ENCODE measurements at places on chromosomes 4 and X.
A peak's percentile ranks its signal among the peaks of the same experiment; 100 is the strongest.

DNA sequence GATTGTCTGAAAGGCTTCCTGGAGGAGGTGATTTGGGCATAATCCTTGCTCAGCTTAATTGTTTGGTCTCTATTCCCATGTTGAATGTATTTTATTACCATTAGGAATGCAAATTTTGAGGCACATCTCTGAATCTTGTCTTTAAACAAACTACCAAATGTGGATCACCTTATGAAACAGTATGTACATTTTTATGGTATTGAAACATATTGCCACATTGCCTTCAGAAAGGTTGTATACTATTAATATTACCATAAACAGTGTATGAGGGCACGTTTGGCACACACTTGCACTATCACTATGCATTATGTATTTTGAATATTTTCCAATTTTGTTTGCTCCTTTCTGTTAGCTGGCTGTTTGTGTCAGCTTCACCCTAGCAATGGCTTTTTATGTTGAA, 60.0 kb upstream of the ALB start:
- DNase-seq: no peak

GRCh38 chr4:83890816-83891215, 354.9 kb downstream of the GPAT3 start:
- no peak for DNase-seq

GRCh38 chr4:149166876-149167275, 648.8 kb downstream of the IQCM start:
- DNase-seq: no peak

DNA sequence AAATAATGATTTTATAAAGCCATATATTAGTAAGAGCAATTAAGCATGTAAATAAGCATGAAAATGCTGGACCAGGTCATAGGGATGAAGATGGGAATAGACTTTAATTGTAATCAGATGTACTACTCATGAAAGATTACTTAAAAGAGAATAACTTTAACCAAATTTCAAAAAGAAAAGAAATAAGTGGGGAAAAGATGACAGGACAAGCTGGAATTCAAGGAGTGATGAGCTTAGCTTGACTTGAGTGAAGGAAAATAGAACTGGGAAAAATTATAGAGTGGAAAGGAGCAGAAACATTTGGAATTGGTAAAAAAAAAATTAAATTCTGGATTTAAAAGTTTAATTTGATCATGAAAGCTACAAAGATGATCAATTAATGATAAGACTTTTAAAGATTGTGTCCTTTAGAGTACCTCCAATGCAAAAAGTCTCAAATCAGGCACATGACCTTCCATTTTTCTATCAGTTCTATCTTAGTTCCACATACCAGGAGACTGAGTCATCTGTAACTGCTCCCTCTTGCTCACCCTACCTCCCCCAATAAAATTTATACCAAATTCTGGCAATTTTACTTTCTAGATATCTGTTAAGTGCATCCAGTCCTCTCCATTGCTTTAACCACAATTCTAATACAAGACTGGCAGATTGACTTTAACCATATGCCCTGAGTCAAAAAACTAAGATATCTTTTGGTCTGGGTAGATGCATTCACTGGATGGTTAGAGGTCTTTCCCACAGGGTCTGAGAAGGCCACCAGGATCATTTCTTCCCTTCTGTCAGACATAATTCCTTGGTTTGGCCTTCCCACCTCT, 56.4 kb upstream of the SLIT2 start:
- no peak for DNase-seq

- no peak for DNase-seq
These were observed 13.2 kb downstream of the RUFY3 start for GRCh38 chr4:70734971-70735370.

DNA sequence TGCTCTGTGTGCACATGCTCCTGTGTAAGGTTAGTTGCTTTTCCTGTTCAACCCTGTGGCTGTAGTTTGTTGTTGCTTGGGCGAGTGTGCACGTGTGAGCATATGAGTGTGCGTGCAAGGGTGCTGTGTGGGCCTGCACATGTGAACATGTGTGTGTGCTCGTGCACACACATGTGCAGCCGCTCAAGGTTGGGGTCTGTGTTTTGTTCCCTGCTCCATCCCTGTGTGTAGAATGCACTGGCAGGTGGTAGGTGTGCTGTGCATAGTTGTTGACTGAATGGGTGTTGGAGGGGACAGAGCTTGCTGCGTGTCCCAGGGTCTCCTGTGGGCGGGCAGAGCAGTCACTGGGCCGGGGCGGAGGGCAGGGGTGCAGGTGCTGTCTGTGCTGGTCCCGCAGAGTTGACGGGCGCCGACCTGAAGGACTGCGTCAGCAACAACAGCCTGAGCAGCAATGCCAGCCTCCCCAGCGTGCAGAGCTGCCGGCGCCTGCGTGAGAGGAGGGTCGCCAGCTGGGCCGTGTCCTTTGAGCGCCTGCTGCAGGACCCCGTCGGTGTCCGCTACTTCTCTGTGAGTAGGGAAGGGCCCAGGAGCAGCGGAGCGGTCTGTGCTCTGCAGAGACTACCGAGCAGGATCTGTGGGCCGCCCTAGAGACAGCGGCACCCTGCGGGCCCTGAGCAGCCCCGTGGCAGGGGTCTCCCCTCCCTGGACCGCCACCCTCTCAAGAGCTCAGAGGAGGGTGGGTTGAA, 27.9 kb upstream of the HGFAC start:
- DNase-seq: no peak

- DNase-seq: no peak
These were observed 13.5 kb downstream of the PRKX start for GRCh38 chrX:3699821-3700381.

DNA sequence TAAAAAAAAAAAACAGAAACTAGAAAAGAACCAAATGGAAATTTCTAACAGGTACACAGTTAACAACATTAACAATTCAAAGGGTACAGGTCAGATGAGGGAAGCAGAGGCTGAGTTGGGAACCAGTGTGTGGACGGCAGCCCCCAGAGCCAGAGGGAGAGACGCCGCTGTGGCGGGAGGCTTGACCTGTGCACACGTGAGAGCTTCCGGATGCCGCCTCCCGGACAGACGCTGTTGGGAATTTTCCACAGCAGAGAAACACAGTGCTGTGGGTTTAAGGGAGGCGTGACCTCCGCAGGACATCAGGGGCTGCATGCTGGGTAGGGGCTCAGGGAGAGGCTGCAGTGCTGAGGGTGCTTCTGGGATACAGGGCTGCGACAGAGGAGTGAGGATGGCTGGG, 22.2 kb downstream of the TACC3 start:
- no peak for DNase-seq

DNA sequence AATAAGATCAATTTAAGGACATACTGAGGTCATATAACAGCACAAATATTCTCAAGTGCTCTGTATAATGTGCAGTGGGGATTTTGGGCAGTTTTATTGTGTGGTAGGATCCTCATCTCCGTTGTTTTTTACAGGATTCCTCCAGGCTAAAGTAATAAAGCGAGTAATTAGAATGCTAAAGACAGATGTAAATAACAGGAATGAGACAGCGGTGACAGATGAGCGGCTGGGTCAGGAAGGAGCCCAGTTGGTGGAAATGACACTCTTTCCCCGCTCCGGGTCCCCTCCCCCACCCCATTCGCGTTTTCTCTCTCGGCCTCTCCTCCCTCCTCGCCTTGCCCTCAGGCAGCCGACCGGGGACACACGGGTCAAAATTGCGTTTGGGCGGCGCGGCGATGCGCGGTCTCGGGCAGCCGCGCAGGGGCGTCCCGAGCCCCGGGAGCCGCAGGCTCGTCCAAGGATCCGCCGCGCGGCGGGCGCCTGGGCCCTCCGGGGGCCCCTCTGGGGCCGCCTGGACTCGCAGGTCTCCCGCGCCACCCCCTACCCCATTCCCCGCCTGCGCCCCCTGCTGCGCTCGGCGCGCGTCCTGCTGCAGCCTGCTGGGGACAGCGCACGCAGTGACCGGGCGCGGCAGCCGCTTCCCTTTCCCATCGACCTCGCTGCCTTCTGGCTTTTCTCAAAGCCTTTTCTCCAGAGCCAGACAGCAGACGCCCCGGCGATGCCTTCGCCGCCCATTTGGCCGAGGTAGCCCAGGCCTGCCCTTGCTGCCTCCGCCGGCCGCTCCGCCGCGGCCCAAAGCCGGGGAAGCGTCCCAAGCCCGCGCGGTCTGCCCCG, 16.2 kb downstream of the POU4F2 start:
- DNase-seq: no peak

DNA sequence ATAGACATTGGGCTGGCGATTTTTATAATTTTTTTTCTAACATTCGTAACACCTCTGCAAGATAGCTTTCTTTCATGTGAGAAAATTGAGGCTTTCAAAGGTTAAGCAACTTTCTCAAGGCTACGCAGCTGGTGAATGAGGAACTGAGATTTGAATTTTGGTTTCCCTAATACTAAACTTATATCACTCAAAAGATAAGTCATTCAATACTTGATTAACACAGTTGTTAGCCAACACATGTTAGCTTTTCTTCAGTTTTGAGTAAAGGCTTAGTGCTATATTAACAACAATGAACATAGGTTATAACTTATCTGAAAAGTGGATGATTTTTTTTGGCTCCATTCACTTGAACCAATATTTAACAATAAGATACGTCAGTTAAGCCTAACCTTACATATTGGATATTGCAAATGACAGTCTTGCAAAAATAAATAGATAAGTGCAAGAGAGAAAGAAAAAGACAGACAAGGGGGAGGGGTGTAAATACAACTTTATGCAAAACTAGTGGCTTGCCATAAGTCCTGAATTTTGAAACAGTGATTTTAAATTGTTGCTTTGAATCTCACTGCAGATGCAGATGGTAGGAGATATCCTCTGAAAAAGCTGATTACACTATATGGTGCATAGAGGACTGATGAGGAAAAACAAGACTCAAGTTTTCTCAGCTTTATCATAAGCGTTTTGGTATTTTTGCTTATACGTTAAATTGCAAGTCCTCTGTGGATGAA, 11.1 kb upstream of the GPM6A start:
- no peak for DNase-seq

- DNase-seq: peak; percentile 32
These were observed 91.5 kb downstream of the GEMIN8 start for GRCh38 chrX:13938051-13938828.
